ENCODE measurements at places on chromosomes 16 and 17.

DNA sequence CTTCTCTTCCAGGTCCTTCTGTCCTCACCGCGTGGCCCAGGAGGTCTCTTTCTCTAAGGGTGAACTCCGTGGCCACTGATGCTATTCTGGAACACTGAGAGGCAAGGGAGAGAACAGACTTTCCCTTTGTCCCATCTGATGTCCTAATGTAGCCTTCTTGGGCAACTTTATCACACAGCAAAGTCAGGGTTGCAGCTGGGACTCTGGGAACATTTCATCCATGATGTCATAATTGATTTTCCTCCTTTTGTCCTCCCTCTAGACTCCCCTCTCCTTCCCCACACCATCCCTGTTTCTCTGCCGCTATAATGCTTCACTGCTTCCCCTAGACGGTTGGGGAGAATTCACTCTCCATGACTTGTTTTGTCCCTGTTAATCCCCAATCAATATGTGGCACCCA, 201.0 kb downstream of the SHISA9 start:
- DNase-seq = no peak

GRCh38 chr17:31089471-31089870, 5.3 kb upstream of the NF1 start:
- no peak for DNase-seq

DNA sequence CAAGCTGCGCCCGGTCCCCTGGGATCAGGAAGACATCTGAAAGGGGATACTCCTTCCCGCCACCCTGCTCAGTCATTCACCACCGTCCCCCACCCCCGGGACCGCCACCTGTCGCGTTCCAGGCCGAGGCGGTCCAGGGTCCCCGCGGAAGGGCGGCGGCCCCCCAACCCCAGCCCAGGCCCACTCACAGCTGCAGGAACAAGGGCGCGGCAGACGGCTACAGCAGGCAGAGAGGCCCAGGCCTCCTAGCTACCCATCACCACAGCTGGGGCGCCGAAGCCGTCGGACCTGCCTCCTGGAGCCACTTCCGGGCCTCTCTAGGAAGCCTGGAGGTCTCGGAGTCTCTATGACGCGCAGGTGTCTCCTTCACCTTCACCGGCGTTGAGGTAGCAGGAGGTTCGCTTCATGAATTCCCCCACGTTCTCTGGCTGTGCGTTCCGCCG, at the start of gene SDR42E1:
SDR42E1 (minus strand) TSS at position 272 of the 443 bp plus-strand sequence. CDS start 10,612 bp downstream, outside the sequence.
- peak; percentile 58 for DNase-seq

DNA sequence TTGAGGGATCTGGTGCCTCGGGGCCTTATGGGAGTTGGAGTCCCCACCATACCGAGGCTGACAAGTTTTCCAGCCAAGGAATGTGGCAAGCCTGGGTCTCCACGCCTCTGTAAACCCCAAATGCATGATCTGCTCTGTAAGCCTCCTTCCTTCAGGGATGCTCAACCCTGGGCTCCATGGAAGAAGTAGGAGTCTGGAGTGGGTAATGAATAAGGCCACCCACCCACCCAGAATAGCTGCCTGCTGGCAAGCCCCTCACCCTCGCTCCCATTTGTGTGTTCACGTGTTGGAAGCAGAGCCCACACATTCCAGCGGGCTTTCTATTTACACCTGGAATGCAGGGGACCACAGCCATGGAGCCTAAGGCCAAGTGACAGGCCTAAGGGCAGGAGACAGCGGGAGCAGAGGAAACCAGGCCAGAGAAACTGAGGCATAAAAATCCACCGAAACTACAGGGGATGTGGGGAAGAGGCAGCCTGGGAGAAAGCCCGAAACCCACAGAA, 4.4 kb downstream of the DLG4 start:
- DNase-seq = no peak

- DNase-seq = no peak
Measured at GRCh38 chr16:622920-623280, 7.9 kb upstream of the WFIKKN1 start.

DNA sequence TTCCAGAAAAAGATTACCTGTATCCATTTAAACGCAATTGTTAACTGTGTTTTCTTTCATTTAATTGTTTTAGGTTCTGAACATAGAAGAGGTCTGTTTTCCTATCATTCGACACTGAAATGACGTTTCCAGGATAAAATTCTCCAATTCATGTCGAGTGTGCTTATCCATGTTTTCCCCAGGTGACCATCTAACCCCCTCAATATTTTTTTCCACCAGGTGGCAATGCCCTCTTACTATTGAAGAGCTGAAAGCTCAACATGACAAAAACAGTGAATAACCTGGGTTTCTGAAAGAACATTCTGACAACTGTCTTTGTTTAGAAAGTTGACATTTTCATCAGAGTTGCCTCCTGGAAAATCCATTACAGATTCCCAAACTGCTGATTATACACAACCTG, 948.7 kb downstream of the KCNJ2 start:
- DNase-seq = no peak

DNA sequence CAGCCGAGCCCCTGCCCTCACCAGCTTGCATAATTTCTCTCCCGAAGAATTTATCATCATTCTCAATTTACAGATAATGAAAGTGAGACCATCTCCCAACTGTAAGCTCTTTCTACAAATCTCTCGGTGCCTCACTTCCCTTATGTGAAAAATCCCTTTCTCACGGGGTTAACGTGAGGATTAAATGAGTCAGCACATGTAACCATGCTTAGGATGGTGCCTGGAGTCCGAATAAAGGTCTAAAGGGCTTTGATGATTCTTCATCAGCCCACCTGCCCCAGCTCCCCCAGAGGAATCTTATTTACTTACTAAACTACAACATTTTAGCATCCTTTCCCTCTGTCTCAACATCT, 24.8 kb upstream of the PIK3R6 start:
- DNase-seq = peak; percentile 81

- no peak for DNase-seq
Measured at GRCh38 chr17:63944736-63945499, 12.8 kb upstream of the CD79B start.

- no peak for DNase-seq
Measured at GRCh38 chr17:73349138-73349537, 37.3 kb upstream of the CDC42EP4 start.

DNA sequence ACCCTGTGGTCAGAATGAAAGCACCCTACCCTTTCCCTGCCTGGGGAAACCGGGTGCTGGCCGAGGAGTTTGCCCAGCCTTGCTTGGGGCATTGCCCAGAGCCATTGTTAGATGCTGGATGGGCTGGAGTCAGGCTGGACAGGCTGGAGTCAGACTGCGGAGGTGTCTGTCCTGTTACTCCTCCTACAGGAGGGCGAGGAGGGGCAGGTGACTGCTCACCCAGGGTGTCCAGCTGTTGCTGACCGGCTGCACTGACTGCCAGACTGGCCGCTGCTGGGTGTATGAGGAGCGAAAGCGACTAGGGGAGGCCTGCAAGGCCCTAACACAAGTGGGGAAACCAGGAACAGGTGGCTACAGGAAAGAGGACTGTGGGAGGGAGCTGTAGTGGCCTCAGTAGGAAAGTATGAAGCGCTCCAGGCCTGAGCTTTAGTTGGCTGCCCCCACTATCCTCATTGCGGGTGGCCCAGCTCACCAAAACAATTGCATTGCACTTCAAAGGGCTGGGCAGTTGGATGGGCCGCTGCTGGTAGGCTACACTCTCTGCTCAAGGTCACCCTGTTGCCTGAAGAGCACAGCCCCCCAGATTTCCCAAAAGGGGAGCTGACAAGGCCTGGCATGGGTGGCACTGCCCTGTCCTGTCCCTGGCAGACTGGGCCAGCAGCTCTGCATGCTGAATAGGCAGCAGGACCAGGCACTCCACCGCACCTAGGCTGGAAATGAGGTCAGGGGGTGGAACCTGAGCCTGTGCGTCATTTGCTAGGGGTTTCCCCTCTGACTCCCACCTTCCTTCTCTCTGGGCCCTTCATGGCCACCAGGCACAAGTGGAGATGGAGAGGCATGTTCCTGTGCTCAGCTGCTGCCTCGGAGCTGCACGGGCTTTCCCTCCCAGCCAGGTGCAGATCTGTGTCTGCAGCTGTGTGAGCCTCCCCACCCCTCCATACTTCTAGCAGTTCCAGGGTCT, 18.4 kb downstream of the LDHD start:
- DNase-seq = no peak

- no peak for DNase-seq
Measured at GRCh38 chr17:58147930-58148434, at the start of gene OR4D1. OR4D1 (plus strand) TSS chr17:58148384; CDS start chr17:58155154, 6,770 bp downstream.

- no peak for DNase-seq
Measured at GRCh38 chr17:21113049-21113690, 13.6 kb upstream of the DHRS7B start.

- no peak for DNase-seq
Measured at GRCh38 chr16:31476303-31477219, 4.6 kb downstream of the TGFB1I1 start.

GRCh38 chr17:80316431-80316830, 55.8 kb downstream of the RNF213 start:
- no peak for DNase-seq

GRCh38 chr16:16910666-16911065, 531.7 kb downstream of the NPIPA7 start:
- DNase-seq = no peak

GRCh38 chr16:86634292-86634691, 55.9 kb downstream of the FOXL1 start:
- DNase-seq = no peak

GRCh38 chr17:45791935-45792334, 7.8 kb downstream of the CRHR1 start:
- no peak for DNase-seq

- DNase-seq = peak; percentile 33
Measured at GRCh38 chr16:17921357-17921978, 415.1 kb downstream of the NPIPA8 start.

DNA sequence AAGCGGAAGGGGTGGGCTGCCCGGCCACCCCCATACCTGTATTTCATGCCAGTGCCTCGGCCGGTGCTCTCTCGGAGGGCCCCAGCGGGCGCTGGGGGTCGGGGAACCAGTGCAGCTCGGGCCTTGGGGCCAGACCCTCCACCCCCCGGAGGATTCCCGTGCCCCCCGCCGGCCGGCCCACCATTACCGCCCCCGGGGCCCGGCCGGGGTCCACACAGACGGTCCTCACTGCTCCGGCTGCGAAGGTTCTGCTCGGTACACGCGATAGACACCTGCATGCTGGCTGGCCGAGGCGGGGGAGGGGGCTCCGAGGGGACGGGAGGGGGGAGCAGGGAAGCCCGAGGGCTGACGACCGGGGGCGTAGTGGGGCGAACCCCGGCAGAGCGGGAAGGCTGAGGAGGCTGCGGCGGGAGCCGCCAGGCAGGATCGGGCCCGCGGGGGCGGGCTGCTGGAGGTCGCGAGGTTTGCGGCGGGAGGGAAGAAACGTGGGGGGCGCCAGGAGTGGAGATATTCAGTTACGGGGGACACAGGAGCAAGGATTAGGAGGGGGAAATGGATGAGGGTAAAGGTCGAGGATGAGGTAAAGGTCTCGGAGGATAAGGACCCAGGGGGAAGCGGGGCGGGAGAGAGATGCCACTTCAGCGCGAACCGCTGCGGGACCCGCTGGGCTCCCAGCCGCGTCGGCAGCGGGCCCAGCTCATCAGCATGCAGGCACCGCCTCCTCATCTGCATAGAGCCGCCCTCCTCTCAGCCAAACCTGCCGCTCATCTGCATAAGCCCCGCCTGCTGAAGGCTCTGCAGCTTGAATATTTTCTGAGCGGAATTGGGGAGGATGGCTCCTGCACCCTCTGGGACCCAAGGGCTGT, at the start of gene KCNAB3:
KCNAB3 (minus strand) TSS at position 699 of the 866 bp plus-strand sequence; CDS start at position 278, 421 bp downstream.
- DNase-seq = peak; percentile 45

DNA sequence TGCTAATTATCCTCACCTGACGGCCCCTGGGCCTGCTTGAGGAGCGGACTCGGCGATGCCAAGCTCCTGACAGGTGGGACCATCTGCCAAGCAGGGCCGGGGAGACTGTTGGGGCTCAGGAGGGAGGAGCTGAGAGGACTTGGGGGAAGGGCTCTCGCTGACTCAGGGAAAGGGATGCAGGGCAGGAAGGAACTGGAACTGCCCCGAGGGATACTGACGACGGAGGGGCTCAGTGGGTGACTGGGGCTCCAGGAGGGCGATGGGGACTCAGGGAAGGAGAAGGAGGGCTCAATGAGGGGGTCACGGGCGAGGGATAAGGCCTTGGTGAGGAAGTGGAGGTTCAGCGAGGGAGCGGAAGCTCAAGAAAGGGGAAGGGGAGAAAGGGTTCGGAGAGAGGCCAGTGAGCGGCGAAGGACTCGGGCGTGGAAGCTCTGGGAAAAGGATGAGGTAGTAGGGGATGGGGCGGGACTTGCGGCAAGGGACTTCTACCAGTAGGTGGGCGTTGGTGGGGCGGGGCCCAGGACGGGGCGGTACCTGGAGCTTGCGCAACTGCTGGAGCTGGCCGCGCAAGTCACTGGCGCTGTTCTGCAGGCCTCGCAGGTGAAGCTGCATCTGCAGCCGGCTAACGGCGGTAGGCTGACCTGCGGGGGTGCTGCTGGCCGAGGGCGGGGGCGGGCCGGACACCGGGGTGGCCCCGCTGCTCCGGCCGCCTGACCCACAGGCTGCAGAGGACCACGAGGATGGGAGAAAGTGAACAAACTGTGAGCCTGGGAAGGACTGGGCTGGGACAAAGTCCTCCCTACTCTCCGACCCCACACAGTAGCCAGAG, 46.5 kb downstream of the SRCIN1 start:
- DNase-seq = peak; percentile 57

- no peak for DNase-seq
Measured at GRCh38 chr17:79388556-79389295, 222.1 kb downstream of the RBFOX3 start.

- DNase-seq = peak; percentile 64
Measured at GRCh38 chr17:4903051-4903818, at the start of gene CHRNE. CHRNE (minus strand) TSS chr17:4903098; CDS start chr17:4903063, 35 bp downstream.

- no peak for DNase-seq
Measured at GRCh38 chr16:4303973-4304372, 11.9 kb upstream of the GLIS2 start.

- no peak for DNase-seq
Measured at GRCh38 chr16:57647136-57647875, 18.9 kb downstream of the ADGRG1 start.

DNA sequence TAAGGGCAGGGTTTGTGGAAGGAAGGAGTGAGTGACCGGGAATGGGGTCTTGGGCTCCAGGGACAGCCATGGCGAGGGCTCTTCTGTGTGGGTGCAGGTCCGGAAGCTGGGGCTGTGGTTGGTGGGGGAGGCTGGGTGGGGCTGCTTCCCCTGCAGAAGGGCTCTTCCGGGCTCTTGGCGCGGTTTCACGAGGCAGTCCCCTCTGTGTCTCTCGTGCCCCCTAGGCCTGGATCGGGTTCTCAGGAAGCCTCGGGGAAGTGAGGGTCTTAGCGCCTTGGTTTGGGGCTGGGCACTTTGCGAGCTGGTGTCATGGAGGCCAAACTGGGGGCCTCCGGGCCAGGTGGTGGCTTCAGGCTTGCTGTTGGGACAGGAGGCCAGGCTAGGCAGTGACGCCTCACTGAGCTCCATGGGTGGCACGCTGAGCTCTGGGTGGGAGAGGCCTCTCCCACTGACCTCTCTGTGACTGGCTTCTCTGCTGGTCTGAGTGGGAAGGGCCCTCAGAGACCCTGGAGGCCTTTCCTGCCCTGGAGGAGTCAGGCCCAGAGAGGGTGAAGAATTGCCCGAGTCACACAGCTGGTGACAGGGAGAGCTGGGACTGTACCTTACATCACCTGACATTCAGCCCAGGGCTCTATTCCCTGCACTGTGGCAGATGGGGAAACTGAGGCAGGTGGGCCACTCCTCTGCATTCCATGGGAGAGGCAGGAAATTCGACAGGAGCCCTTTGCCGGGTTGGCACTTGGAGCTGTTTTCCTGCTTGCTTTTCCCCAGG, 8.2 kb downstream of the ADCY7 start:
- DNase-seq = no peak

DNA sequence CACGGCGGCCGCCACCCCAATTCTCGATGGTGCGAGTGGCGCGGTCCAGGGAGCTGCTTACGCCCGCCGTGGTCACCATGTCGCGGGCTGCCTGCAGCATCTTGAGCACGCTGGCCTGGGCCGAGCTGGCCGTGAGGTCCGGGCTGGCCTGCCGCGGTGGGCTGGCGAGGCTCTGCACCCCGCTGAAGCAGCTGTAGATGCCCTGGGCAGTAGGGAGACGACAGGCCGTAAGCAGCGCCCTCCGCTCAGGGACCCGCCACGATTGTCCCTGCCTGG, 16.4 kb downstream of the GRIN2C start:
- no peak for DNase-seq
